ENCODE measurements at places on chromosomes 2 and 18.

DNA sequence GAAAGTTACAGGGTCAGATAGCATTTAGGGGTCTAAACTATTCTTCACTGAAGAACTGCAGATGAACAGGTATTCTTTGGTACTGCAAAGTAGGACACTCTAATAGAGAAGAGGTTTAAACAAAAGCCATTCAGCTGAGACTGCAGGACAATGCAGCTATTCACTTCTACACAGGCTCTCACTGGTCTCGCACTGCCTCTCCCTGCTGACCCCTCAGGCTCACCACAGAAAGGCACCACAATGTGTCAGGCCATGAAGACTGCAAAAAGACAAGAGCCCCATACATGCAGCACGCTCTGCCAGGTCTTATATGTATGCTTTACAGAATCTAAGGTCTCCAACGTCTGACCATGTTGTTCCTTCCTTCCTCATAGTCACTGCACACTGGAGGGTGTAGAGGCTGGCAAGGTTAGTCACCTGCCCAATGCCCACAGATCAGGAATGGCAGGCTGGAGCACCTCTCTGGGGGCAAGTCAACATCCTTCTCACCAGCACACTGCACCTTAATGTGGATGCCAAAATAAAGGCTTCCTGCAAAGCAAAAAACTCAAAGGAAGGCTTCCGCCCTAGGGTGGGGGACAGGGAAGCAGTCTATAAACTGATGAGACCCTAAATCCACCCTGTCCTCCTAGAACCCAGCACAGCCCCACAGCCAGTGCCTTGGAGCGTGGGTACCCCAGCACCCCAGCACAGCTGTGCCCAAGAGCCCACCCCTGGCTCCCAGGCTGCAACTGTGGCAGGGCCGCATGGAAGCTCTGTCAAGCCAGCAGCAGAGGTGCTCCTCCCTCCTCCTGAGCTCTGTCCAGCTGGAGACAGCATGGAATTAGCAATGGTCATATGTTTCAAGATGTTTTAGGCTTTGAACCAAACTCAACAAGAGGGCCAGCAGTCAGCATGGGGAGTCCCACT, 10.7 kb upstream of the RNU4ATAC start:
- DNase-seq = no peak

- no peak for DNase-seq
These were observed 50.8 kb downstream of the SPRED2 start for GRCh38 chr2:65381607-65382051.

DNA sequence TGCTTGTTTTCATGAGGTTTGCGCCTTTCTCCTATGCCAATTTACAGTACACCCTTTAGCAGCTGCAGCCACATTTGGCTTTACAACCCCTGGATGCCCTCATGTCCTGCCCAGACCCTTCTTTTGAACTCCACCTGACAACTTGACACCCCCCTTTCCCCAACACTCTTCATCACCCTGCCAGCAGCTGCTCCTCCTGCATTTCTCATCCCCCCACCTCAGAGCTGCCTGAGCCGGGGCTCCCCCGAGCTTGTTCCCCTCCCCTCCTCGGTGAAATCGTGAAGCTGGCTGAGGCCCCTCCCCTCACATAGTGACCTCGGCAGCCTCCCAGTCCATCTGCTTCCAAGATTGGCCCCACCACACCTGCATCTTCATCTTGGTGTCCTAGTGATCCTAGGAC, 40.5 kb downstream of the LRRFIP1 start:
- DNase-seq = no peak

- no peak for DNase-seq
These were observed 168.7 kb upstream of the GULP1 start for GRCh38 chr2:188122985-188123384.

GRCh38 chr18:28855524-28855923, 678.6 kb upstream of the CDH2 start:
- DNase-seq = no peak

DNA sequence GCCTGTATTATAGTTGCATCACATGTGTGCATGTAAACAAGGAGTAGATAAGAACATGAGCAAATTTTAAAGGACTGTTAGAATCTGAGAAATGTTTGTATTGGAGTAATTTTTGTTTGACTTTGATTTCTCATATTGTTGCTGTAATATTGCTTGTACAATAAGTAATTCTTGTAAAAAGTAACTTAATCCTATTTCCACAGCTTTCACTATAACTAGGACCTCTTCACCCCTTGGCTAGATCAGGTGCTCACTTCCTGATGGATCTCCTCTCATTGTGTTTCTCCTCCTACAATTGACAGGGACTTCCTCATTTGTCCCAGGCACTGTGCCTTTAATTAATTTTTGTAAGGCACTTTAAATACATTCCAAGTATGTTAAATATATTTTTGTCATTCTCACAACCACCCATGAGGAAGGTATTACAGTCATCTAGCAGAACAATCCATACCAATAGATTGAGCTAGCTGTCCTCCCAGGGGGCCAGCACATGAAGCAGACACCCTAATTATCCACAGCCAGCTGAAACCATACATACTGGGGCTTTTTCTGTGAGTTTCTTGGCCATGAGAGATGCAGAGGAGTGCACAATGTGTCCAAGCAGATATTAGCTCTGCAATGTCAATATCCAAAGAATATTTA, 359.5 kb upstream of the ACVR2A start:
- DNase-seq = no peak

DNA sequence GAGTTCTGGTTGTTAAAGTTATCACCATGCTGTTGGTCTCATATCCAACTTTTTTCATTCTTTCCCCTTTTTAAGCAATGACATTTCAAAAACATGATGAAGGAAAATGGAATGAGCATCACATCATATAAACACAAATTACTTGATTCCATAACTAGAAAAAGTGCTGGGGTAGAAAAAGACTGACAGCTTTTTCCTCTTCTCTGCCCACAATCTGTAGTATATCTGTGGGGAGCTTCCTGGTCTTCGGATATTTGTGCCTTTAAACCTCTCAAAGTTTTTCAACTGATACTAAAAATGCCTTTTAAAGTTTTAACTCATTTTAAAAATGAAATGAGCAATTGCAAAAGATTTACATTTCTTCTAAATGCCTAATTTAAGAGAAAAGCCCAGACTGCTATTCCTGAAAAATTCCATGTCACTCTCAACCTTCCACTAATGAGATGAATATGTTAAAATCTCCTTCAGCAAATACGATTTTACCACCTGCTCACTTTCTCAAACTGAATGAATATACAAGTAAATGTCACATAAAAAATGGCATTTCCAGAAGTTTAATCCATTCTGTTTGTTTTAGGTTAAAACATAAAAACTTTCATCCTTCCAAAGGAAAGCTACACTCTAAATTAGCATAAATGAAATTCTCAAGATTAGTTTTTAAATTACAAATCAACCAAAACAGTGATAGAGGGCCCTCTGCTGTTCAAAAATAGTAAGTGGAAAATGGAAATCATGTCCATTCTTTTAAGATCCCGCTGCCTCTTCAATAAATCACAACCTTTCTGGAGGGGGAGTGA, 2.1 kb downstream of the DNAH7 start:
- DNase-seq = no peak

DNA sequence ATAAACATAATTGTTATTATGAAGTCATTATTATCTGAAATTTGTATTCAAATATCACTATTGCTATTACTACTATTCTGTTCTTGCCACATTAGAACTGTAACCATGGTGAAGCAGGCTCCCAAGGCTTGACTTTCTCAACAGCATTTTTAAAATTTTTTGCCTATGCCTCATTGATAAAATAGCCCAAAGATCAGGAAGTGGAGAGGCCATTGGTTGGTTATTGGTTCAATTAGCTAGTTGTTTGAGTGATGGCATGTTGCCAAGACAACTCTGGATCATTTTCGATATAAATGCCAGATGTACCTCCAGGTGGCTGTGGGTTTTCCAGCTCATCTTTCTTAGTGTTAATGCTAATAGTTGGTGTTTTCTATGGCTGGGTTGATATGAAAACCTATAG, 513.5 kb downstream of the TRIB2 start:
- no peak for DNase-seq

DNA sequence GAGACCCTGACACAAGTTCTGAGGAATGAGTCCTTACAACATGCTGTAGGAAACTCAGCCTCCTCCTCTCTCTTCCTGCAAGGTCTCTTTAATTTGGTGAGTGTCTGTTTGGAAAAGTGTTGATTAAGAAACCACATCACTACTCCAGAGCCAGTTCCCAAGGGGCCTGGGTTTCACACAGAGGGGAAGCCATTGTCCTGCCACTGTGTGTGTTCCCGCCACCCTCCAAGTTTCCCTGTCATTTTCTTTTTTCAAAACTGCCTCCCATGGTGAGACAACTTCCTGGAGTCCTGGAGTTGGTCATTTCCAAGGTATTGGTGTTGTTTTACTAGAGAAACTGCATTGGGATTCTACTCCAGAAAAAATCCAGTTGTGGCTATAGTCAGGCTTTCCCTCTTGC, 232.0 kb upstream of the PARD3B start:
- DNase-seq = no peak

DNA sequence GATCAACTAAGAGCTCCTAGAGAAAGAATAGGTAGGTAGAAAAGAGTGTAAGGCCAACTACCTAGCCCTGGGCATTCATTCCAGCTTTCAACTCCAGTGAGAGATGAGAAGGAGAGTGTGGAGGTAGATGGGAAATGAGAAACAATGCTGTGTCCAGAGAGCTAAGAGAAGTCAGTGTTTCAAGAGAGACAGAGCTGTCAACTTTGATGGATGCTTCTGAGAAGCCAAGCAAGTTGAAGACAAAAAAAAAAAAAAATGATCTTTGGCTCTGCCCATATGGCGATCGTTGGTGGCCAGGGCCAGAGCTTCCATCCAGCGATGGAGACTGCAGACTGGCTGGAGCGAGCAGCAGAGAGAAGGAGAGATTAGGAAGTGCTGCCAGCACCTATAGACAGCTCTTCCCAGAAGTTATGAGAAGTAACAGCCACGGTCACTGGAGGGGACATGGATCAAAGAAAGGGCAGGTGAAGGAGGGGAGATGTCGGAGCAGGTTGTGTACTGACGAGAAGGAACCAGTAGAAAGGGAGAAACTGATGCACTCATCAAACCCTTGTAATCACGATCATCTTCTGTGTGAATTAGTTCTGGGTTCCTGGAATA, 112.4 kb upstream of the PPP1CB start:
- DNase-seq = no peak

DNA sequence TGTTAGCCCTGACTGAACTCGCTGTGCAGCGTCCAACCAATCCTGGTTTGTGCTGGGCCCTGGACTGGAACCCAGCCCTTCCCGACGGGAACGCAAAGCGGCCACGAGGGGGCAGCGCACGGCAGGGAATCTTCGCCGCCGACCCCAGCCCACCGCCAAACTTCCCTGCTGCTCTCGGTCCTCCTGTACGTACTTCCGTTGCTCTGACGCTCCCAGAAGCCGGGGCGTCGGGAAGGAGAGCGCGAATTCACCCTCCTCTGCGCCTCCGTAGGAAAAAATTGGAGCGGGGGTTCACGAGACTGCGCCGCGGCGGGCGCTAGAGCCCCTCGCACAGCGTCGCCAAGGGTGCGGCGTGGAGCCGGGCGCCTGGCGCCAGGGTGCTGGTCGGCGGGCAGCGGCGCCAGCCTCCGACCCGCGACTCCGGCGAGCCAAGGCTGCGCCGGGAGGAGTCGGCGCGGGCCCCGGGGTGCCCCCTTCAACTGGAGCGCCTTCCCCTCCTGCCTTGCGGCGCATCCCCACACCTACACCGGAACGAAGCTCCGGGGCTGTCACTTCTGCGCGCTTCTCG, 873 bp upstream of the SH3RF3 start:
- DNase-seq = peak; percentile 70

DNA sequence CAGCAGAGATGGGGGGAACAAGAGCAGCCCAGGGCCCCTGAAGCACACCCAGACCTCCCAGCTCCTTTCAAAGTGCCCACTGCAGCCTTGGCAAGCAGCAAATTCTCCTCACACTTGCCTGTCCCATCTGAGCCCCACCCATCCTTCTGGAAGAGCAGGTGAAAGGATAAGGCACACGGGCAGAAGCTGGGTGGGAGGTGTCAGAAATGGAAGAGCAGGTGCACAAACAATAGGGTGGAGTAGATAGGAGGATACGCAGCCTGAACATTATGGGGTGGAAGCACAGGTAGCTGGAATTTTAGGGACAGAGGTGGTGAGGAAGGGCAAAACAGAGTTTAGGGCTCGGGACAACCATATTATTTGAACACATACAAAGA, 69.2 kb downstream of the TNS1 start:
- no peak for DNase-seq

GRCh38 chr2:235642446-235643098, 148.7 kb downstream of the AGAP1 start:
- no peak for DNase-seq

DNA sequence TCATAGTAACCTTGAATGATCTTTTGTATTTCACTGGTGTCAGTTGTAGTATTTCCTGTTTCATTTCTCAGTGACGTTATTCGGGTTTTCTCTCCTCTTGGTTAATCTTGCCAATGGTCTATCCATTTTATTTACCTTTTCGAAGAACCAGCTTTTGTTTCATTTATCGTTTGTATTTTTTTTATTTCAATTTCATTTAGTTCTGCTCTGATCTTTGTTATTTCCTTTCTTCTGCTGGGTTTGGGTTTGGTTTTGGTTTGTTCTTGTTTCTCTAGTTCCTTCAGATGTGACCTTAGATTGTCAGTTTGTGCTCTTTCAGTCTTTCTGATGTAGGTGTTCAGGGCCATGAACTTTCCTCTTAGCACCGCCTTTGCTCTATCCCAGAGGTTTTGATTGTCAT, 36.7 kb downstream of the SP140 start:
- DNase-seq = no peak

GRCh38 chr2:80464275-80464674, 159.7 kb upstream of the LRRTM1 start:
- no peak for DNase-seq

DNA sequence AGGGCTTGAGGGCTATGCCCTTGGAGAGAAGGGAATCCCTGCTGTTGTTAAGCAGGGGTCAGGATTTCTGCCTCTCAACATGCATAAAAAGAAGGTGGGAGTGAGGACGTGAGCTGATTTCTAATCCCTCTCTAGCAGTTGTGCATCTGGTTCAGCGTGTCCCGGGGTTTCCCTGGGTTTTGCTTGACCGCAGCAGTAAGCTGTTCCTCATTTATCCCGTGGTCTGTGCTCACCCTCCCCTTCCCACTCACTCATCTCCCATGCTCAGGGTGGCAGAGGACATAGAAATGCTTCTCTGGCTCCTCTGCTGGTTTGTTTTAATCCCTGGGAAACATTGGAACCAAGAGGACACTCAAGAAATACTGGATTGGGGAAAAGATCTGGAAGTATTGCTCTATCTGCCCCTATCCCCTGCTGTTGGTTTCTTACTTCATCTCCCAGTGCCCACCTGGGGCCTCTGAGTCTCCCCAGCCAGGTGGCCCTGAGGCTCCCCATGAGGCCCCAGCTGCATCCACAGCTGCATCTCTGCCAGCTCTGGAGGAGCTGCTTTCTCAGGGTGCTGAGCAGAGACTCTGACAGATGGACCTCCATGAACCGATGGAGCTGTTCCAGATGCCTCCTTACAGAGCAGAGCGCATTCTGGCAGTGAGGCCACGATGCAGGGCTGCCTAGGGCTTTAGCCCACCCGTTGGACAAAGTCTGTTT, 36.1 kb downstream of the TET3 start:
- no peak for DNase-seq

All from activated CD4-positive, alpha-beta T cell treated with anti-CD3 and anti-CD28 coated beads for 4 hours (primary cell).